ENCODE measurements at places on chromosomes 1 and 21. TPM values are rescaled to one million over a fixed set of nuclear protein-coding genes. Genes with fewer than 3 reads are reported as not detected.
A peak's percentile ranks its signal among the peaks of the same experiment; 100 is the strongest.

- DNase-seq, result peak; percentile 78
These were observed 1.7 kb downstream of the BTG2 start for GRCh38 chr1:203306965-203307541.

GRCh38 chr1:179190861-179191260 is 38.6 kb downstream of the ABL2 start:
- DNase-seq, result no peak

GRCh38 chr1:231584117-231584516 is 42.5 kb upstream of the DISC1 start:
- DNase-seq, result no peak

Gene KRTAP19-4
- not detected for total RNA-seq

DNA sequence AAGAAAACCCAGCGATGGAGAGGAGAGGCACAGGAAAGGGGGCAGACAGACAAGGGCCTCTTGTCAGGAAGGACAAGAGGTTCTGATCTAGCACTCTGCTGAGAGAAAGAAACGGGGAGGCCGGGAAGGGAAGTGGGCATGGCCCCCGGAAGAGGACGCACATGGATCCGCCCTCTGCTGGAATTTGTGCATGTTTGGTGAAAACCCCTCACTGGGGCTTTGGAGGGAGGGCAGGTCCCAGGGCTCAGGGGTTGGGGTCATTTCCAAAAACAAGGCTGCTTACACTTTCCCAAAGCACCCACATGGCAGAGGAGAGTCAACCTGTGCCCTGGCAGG is 32.4 kb upstream of the ECE1 start:
- peak; percentile 64 for DNase-seq

Gene HES2
- not detected for total RNA-seq

- DNase-seq, result no peak
These were observed 5.8 kb upstream of the RUNX3 start for GRCh38 chr1:24935615-24936484.

DNA sequence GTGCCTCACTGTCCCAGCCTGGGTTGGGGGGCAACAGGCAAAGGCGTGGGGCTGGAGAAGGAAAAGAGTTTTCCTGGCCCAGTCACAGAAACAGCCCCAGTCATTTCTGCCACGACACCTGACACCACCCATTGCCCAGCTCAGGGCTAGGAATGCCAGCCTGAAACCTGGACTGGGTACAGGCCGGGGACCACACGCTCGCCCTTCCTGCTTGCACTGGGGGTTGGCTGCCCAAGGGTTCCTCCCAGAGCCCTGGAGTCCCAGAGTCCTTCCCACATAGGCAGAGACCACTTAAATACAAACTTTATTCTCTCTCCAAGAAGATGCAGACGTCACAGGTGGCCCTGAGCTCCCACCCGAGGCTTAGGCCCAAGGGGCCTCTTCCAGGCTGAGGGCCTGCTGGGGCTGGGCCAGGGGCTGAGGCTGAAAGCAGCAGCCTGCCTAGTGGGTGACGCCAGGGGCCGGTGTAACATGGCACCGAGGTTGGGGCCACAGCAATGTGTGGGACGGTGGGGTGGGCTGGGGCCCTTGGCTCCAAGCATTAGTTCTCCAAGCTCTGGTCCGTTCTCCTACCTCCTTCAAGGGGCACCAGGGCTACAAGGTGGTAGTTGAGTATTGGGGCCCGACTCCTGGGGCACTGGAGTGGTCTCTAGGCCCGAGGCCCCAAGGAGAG is 1.6 kb downstream of the TMEM52 start:
- DNase-seq, result no peak

Gene COL24A1
- 8.6 TPM for total RNA-seq

- no peak for DNase-seq
These were observed 61.6 kb downstream of the FHAD1 start for GRCh38 chr1:15308621-15309027.

GRCh38 chr1:214120191-214120590 is 132.4 kb downstream of the PROX1 start:
- DNase-seq, result no peak

Gene COL8A2
- total RNA-seq, result 1.8 TPM

Gene MRPS6
- 95.8 TPM for total RNA-seq

Gene C8A
- total RNA-seq, result not detected

DNA sequence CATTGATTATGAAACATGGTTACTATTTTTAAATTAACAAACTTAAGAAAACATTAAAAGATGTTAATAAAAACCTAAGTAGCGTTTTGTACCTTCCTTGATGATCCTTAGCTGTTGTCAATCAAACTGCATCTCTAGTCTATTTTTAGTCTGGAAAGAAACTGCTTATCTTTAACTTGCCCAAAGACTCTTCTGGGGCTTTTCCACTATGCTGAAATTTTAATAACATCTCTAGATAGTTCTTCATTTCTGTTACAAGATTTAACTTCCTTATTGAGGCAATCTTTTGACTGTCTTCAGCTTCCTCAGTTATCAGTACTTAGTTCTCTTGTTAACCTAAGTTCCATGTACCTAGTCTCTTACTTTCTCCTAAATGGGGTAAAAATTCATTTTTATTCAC is 135.9 kb upstream of the HMCN1 start:
- no peak for DNase-seq

DNA sequence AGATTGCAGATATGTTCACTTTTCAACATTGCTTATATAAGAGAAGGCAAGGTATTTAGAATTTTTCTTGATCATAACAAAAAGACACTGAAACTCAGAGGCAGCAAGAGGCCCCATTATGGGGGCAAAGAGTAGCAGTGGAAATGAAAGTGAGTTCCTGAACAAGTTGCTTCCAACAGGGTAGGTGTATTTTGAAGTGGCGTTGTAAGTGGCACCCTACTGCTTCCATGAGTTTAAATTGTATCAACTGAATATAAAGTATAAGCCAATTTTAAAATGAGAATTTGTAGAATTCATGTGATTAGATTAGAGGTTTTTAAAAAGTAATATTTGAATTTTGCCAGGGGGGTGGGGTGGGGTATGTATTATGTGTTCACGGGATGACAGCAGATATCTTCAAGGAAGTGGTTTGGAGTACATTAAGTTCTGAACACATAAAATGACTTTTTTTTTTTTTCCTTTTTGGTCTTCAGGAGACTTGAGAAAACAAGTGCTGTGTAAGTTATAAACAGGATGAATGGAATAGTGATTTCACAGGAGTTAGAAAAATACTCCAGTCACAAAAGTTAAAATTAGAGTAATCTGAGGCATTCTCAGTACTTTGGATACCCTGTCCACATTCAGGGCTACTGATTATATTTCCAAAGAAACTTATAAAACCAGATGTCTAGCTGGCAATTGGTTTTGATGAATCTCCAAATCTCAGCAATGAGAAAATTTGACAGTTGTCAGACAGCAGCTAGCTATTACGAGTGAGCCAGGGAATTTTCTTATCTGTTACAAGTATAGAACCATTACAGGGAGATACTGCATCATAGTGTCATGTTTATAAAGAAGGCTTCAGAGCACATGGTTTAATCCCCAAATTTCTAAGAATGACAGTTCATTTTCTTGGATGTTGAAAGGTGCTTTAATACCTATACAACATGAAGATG is 182.0 kb downstream of the ST6GALNAC3 start:
- DNase-seq, result no peak

GRCh38 chr1:97050506-97050905 is 328.9 kb downstream of the PTBP2 start:
- no peak for DNase-seq

- DNase-seq, result no peak
These were observed 211.3 kb downstream of the BARHL2 start for GRCh38 chr1:90505806-90506205.

GRCh38 chr1:67491280-67491679 is 61.1 kb upstream of the SERBP1 start:
- no peak for DNase-seq

DNA sequence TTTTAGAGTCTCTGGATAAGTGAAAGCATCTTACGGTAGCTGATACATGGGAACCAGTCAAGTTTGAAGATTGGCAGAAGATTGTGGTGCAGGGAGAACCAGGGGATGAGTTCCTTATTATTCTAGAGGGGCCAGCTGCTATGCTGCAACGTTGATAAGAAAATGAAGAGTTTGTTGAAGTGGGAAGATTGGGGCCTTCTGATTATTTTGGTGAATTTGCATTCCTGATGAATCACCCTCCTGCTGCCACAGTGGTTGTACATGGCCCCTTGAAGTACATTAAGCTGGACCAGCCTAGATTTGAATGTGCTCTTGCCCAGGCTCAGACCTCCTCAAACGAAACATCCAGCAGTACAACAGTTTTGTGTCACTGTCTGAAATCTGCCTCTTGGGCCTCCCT is 45.9 kb downstream of the BTBD8 start:
- DNase-seq, result no peak

DNA sequence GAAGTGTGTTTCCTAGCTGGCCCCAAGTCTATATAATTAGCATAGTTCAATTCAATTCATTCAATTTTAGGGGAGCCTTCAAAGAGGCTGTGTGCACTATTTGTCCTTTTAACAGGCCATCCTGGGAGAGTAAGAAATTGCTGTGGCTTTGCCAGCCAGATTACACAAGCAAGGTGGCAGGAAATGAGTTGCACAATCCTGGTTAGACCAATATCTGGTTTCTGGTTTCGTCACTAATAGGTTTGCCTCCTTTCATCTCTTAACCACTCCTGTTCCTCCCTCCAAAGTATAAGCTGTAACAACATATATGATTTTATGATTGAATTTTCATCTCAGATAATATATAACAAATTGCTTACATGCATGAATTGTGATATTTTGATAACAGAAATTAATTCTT is 84.1 kb upstream of the NEGR1 start:
- DNase-seq, result no peak

Gene SPRR2F
- total RNA-seq, result not detected

Gene IVL
- total RNA-seq, result not detected

GRCh38 chr1:237748171-237748960 is 142.4 kb downstream of the ZP4 start:
- no peak for DNase-seq

DNA sequence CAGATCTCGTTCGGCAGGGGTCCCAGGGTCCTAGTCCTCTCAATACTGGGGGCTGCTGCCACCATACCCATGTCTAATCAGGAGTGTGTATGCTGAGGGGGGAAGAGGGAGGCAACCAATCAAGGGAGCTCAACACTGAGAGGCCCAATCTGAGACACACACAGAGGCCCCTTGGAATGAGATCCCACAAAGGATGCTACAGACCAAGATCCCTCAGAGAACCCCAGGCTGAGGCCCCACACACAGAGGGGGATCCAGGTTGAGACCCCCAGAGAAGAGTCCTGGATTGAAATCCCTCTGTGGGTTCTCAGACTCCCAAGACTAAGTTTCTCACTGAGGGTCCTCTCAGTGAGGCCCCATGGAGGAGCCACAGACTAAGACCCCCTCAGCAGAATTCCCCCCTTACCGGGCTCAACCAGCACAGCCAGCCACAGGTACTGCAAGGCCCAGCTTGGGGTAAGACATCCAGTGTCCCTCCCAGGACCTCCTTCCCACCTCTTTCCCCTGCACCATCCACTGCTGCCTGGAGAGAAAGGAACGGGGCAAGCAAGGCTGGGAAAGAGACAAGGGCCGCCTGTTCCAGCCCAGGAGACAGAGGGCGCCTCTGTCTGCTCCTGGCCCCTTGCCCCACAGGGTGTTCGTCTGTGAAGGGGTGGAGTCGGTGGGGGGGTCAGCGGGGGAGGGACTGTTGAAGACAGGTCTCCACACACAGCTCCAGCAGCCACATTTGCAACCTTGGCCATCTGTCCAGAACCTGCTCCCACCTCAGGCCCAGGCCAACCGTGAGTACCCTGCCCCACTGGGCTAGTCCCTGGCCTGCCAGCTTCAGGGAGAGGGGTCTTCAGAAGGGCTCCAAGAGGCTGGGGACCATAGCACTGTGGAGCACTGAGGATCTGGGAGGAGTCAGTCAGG is at the start of gene S100A1:
Gene S100A1 (plus strand): TSS at position 720 of the 912 bp plus-strand sequence. CDS start 2,088 bp downstream, outside the sequence.
- peak; percentile 78 for DNase-seq

- DNase-seq, result no peak
These were observed 1.3 kb downstream of the GPR3 start for GRCh38 chr1:27393641-27394281.

DNA sequence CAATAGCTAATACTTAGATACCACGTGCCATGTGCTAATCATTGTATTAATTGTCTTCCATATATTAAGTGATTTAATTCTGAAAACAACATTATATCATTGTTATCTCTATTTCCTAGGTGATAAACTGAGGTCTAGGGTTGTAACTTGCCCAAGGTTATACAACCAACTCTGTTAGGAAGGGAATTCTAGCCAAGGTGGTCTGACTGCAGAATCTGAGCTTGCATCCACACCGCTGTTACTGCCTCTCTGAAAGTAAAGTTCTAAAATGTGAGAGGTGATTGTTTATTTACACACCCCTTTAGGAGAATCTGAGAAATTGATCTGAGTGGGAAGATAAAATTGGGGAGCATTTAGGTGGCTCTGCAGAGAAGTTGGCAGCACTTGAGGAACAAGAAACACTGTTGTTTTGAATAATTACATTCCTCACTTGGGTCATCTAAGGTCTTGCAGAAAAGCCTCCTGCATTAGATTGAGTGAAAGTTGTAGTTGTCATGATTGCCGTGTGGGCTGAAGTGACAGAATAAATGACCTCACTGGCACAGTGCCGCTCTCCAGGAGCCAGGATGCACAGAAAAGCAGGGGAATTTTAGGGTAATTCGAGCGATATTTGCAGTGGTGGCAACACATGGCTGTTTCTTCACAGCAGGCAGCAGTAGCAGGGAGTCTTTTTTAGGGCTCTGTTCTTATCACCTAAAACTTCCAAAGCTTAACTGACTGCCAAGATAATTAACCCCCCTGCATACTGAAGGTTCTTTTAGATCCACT is 121.7 kb downstream of the ADGRL4 start:
- no peak for DNase-seq

Gene SHCBP1L
- total RNA-seq, result not detected

DNA sequence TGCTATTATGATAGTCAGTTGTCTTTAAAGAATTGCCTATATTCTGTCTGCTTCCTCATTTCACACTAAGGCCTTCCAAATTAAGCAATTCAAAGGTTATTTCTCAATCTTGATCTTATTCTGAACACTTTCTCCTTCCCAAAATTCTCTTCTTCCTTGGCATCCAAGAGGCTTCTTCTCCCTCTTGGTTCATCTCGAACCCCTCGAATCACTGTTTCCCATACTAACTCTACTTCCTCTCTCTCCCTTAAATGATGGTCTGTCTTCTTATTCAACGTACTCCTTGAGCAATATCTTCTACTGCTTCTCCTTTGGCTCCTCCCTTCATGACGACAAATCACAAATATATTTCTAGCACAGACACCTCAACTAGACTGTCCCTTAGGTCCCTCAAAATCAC is 4.5 kb downstream of the COPA start:
- no peak for DNase-seq

GRCh38 chr1:220300442-220301121 is 28.3 kb upstream of the RAB3GAP2 start:
- peak; percentile 91 for DNase-seq

GRCh38 chr1:178928976-178929375 is 58.1 kb upstream of the ANGPTL1 start:
- DNase-seq, result no peak

DNA sequence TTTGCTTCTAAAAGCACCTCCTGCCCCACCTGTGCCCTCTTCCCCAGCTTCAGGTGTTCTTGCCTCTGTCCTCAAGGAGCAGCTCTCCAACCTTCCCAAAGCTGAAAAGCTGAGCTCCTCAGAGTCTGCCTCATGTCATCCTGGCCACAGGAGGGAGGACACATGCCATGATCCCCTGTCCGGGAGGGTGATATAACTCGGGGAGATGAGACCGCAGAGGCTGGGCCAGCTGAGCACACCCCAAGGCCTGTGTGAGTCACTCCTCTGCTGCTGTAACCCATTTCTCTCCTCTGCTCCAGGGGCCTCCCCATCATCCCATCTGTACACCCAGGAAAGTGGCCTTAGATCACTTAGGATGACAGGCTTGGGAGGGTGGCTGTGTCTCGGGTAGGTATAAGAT is 49.8 kb downstream of the EPHB2 start:
- no peak for DNase-seq

Gene TEDDM1
- total RNA-seq, result not detected

All from sigmoid colon (tissue), 7 donors.